Germinal center (tissue), 1 donor: ENCODE measurements at places on chromosomes 6 and 20.

DNA sequence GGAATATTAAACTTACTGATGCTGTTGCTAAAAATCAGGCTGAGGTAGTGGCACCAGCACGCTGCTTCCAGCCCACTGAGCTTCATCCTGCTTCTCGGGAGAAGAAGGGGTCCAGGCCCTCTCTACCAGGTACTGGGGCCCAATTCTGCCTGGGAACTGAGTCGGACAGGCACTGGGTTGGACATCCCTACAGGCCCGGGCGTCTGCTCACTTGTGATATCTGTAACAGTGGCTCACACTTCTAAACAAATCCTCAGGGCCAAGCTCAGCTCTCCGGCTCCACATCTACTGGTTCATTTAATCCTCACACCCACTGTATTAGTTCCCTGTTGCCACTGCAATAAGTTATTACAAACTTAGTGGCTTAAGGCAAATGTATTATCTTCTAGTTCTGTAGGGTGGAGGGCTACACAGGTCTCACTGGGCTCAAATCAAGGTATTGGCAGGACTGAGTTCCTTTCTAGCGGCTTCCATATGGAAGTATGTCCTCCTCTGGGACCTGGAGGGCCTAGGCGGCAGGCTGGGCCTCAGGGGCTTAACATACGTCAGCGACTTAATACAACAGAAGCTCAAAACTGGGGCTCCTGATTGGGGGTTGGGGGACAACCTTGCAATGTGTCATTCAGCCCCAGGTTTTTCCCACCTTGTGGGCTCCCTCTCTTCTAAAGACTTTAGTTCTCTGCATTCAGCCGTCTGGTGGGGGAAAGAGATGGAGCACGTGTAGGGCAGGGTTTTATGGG lies 1.6 kb upstream of the KCNK15 start:
- no peak for DNase-seq

GRCh38 chr6:25833136-25833535 lies 1.3 kb upstream of the SLC17A1 start:
- no peak for DNase-seq

- no peak for DNase-seq
Measured at GRCh38 chr6:71496722-71497033, 208.1 kb downstream of the OGFRL1 start.

DNA sequence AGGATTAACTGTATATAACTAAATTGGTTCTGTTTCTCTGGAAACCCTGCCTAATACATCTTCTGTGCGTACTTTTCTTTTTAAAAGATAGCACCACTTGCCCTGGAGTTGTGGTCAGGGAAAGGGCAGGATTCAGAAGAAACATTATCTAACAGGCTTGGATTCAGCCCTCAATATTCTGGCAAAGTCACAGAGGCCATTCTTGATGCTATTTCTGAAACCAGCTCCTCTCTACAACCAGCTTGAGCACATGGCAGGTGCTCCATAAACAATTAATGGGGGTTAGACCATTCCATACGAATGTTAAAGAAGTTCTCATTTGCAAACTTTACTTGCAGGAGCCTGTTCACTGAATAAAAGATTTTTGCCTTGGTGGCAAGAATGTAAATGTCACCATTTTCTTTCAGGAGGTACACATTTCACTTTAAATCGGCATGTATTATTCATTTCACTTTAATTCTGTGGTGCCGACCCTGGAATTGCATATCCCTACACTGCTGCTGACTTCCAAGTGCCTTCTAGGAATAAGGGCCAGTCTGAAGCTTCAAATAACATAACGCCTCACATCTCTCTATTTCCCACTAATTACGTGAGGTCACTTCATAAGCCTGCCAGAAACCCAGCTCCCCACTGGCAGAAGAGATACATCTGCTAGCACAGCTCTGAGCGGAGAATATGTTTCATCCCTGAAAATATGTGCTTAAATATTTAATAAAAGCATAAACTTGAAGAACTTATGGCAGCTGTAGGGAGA lies 248.7 kb downstream of the ADGRG6 start:
- no peak for DNase-seq

DNA sequence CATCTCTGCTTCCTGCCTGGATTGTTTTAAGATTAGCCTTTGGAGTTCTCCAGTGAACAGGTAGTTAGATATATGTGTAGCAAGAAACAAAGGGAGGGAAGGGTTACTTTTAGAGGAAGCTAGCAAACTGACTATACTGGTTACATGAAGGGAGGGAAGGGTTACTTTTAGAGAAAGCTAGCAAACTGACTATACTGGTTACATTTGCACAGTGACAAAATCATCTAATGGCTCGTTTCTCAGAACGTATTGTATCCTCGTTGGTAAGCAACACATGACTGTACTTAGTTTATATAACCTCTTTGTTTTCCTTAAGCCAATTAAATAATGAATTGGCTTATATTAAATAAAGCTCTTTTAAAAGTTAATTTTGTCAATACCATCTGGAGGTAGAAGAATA lies 540.9 kb downstream of the EPM2A start:
- no peak for DNase-seq

DNA sequence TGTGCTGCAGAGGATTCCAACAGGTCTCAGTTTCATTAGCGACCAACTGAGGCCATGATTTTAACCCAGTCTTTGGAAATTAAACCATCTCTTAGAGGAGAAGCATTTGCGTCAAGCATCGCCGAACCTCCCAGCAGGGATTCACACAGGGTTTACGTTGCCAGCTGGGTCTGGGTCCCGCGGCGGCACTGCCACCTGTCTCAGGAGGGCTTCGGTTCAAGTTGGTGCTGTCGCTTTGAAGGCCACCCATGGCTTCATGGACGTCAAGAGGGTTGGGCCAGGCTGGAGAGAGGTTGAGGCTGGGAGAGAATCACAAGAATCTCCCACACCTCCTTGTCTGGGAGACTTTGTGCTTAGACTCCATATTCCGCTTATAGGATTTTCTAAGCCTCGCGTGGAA lies 43.0 kb upstream of the FRMD1 start:
- no peak for DNase-seq

DNA sequence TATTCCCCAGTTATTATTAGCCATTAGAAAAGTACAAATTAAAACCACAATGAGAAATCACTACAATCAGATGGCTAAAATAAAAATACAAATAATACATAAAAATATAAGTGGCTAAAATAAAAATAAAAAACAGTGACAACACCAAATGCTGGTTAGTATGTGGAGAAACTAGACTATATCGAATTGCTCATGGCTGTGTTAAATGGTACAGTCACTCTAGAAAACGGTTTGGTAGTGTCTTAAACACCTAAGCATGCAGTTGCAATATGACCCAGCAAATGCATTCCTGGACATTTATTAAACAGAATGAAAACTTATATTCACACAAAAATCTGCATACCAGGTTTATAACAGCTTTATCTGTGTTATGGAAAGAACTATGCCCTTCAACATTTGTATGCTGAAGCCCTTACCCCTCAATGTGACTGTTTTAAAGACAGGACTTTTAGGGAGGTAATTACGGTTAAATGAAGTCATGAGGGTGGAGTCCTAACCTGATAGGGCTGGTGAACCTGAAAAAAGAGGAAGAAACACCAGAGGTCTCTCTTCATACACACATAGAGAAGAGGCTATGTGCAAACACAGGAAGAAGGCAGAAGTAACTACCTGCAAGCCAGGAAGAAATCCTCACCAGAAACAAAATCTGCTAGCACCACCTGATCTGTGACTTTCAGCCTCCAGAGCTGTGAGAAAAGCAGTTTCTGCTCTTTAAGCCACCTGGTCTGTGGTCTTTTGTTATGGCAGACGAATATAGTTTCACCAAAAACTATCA lies 84.9 kb downstream of the ASCC3 start:
- peak; percentile 14 for DNase-seq

- no peak for DNase-seq
Measured at GRCh38 chr6:13452346-13453117, 34.9 kb downstream of the GFOD1 start.

DNA sequence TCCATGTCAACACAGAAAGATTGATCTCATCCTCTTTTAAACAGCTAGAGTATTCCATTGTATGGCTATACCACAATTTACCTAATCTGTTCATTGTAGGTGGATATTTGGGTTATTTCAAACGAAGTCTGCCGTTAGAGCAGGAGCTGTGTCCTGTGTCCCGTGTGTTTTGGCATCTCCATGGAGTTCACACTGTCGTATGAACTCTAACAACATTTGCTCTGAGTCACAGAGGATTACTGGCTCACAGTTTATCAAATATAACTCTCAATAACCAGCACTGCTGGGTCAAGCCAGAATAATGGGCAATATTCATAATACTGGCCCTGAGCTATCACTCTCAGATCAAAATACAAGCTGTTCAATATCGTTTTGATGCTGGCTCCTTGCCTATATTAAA lies 16.4 kb downstream of the TRAM2 start:
- DNase-seq = no peak

DNA sequence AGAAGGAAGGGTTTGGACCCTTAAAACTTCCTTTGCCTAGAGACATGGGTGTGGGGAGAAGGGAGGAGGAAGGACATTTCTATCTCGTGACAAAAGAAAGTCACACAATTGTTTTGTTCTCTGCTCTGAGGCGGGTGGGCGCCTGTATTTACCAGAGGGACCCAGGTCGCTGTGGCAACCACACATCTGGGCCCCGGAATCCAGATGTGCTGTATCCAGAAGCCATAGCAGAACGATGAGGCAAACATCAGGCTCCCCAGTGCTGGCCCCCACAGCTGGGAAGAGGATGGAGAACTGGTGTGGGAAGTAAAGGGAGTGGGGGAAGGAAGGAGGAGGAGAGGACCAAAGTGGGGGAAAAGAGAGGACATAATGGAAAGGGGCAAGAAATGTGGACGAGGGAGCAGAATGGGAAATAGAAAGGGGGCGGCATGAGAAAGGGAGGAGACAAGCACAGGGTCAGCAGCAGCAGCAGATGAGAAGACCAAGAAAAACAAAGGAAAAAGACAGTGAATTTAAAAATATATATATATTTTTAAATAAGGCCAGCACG lies 3.4 kb upstream of the TNXB start:
- DNase-seq = no peak

DNA sequence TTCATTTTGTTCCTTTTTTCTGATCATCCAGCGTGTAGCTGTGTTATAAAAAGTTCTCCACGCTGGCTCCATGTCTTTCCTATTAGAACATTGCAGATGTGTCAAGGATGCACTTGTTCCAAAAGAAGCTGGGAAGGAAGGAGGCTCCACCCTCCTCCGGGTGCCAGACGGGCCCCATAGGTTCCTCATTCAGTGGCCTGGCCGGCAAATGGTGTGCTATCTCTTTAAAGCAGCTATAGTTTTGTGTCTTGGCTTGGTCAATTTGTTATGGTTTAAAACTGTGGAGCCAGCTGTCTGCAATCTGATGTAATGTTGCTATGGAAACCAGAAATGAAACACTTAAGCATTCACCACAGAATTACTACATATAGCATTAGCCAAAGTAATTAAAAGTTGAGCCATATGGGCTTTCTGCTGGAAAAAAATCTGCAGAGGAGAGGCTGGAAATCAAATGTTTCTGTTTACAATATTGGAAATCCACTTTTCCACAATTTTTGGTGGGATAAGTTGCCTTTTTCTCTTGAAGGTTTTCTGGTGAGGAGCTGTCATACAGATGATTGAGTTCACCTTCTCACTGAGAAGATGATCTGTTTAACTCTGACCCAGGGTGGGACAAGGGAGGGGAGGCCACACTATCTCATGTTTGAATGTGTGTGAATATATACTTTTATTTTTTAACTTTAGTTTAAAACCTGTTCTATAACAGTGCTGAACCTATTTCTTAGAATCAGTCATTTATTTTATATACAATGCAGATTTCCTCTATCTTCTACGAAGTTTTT lies 167.4 kb downstream of the SASH1 start:
- no peak for DNase-seq
